ENCODE measurements at places on chromosomes 11 and 22.

- DNase-seq, result no peak
These were observed 199.3 kb downstream of the PGR start for GRCh38 chr11:100930185-100930778.

DNA sequence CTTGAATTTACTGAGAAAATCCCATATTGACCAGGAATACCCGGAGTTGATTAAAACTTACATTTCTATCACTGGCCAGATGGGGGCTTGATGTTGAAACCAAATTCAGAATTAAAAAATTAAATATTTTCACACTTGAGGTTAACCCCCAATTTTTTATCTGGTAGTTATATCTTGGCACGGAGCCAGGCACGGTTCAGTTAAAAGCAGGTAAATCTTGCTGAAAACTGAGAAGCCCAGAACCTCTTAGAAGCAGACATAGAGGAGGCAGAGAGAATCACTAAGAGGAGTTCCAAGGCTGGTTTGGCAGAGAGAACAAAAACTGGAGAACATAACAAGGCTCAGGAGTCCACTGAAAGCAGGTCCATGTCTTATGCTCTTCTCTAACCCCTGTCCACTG, 77.7 kb downstream of the USP35 start:
- no peak for DNase-seq

GRCh38 chr22:23034621-23035556, 35.4 kb upstream of the GNAZ start:
- DNase-seq, result no peak

GRCh38 chr22:41471568-41471967, 2.7 kb downstream of the ACO2 start:
- DNase-seq, result no peak

GRCh38 chr11:60344146-60344545, 17.1 kb downstream of the MS4A6E start:
- DNase-seq, result no peak

GRCh38 chr22:44271732-44272400, 40.9 kb downstream of the SHISAL1 start:
- no peak for DNase-seq

DNA sequence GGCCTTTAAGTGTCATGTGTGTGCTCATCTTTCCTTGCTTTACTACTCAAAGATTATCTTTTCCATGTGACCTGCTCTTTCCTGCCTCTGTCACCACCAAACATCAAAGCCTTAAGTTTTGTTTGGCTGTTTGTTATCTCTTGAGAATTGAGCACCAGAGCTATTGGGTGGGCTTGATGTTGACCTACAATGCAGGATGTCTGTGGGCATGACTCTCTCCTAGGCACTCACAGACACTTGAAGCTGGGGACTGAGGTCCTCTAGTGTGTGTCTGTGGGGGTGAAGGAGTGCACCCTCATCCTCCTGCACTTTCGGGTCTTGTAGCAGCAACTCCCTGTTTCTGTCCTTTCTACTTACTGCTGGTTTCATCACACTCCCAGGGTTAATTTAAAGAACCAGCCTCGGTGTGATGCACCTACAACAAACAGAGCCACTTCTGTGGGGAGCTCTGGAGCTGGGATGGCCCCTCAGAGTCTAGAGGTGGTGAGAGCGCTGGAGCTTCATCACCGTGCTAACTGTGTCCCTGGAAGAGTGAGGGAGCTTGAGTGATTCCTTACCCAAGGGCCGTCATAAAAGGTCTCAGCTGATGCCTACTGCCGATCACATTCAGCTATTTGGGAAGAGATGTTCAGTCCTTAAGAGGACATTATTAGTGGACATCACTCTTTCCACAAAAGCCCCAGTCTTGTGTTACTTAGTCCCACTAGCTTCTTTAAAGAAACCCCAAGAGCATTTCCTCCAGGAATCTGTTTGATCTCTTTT, 56.3 kb downstream of the LRRC74B start:
- no peak for DNase-seq

DNA sequence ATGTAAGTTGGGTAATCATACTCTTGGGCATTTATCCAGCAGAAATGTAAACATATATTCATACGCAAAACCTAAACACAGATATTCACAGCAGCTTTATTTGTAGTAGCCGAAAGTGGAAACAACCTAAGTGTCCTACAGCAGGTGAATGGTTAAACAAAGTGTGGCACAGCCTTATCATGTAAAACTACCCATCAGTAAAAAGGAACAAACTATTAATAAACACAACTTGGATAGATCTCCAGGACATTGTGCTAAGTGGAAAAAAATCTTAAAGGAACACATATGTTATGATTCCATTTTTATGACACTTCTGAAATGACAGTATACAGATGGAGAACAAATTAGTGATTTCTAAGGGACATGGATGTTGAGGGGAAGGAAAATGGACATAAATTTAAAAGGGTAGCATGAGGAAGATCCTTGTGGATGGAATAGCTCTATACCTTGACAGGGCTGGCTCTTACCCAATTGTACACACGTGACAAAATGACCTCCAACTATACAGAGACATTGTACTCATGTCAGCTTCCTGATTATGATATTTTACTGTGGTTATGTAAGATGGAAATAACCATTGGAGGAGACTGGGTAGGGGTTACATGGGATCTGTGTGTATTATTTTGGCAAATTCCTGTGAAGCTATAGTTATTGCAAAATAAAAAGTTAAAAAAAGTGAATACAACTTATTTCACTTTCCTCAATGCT, 15.4 kb downstream of the ANO5 start:
- no peak for DNase-seq

- no peak for DNase-seq
These were observed 1.6 kb downstream of the APLP2 start for GRCh38 chr11:130071211-130071712.

- DNase-seq, result no peak
These were observed 20.4 kb upstream of the LRRC55 start for GRCh38 chr11:57161351-57161750.

- DNase-seq, result peak; percentile 86
These were observed 3.9 kb downstream of the SH3BP1 start for GRCh38 chr22:37643225-37643847.

DNA sequence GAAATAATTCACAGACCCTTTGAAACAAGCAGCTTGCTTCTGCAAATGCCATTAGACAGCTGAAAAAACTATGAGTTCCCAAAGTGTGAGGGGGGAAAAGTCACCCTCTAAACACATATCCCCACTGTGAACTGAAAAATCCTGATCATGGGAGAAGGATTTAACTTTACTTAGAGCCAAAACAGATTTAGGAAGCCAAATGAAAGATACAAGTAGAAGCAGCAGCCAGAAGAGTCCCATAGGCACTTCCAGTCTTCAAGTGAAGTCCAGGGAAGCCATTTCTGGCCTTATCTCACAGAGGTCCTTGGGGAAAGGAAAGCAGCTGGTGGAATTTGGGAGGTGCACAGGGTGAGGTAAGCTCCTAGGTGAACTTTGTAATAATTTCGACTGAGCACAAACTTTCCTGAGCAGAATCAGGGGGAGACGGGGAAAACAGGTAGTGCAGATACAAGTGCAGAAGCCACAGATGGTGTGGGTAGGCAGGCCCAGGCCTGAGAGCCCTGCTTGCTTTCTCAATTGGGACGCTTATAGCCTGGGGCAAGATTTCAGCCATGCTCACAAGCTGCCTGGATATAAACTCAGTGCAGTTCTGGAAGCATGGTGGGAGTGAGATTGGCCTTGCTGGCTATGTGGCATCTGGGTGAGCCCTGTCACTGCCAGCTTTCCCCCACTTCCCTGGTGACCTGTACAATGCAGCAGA, 44.8 kb downstream of the GAS2 start:
- DNase-seq, result no peak

- peak; percentile 71 for DNase-seq
These were observed 6.7 kb upstream of the GDPD5 start for GRCh38 chr11:75532200-75533048.

- no peak for DNase-seq
These were observed 70.9 kb downstream of the CCDC34 start for GRCh38 chr11:27291954-27292636.

GRCh38 chr11:109914809-109915653, 178.2 kb upstream of the ZC3H12C start:
- DNase-seq, result no peak

GRCh38 chr11:75344761-75345454, 6.6 kb downstream of the ARRB1 start:
- DNase-seq, result no peak

GRCh38 chr11:99020352-99021225, at the start of gene CNTN5:
TSS of gene CNTN5 (plus strand) at chr11:99020949.
- peak; percentile 19 for DNase-seq

- no peak for DNase-seq
These were observed 1.8 kb upstream of the ANKK1 start for GRCh38 chr11:113385749-113386148.

DNA sequence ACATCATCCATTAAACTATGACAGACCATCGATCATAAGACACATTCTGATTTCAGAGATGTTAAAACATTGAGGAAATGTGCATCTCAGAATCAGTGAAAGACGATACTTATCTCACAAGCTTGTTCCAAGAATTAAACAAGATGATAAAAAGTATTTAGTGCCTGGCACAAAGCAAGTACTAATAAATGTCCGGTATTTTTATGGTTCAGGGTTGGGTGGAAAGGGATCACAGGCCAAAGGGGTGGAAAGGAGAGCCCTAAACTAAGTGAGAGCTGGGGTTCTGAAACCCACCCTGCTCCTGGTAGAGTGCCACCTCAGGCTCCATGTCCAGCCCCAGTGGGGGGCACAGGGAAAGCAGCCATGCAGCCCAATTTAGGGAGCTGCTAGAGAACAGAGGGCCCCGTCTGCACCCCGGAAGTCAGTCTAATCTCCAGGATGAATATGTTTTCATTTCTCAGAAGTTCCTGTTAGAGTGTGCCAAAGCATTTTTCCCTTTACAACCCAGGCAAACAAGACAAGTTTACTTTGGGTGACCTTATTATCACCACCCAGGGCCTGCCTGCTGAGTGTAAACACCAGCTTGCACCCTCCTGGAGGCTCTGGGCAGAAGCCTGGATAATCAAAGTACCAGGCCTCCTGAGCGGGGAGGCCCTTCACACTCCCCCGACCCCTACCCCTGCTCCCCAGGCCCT, 3.8 kb upstream of the CREB3L1 start:
- DNase-seq, result no peak

GRCh38 chr22:43183496-43184277, 3.2 kb downstream of the TTLL12 start:
- DNase-seq, result no peak

DNA sequence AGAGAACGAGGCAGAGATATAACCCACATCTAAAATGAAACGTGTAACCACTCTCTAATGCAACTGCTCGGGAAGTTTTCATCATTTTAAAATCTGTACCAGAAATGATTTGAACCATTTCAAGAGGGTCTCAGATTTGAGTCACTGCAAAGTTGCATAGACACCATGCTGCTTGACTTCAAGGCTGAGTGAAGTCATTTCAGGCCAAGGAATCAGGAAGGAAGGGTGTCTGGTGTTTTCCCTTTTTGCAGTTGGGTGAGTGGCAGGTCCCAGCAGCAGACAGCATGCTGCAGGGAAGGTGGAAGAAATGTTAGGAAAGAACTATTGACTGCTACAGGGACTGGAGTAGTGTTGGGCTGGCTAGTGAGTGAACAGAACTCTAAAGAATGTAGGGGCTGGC, 16.5 kb downstream of the TANGO2 start:
- no peak for DNase-seq

- DNase-seq, result no peak
These were observed 24.2 kb upstream of the TMEM123 start for GRCh38 chr11:102476812-102477211.

DNA sequence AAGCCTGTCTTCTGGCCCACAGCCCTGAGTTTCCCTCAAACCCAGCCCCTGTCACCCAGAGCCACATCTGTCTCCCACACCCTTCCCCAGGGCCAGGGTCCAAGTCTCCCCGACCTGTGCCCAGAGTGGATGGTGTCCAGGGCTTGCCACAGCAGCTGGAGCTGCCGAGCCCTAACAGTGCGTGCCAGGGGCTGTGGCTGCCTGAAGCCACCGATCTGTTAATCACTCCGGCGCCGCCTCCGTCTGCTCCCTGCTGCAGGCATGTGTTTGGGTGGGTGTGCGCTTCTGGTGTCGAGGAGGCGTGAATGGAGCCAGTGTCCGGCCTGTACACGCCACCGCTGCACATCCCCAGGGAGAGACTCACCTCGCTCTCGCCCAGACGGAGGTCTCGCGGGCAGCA, 26.1 kb downstream of the SHISAL1 start:
- no peak for DNase-seq

- no peak for DNase-seq
These were observed 8.4 kb downstream of the LRRC10B start for GRCh38 chr11:61516675-61517572.

- DNase-seq, result no peak
These were observed 28.3 kb downstream of the GRIK4 start for GRCh38 chr11:120539667-120540369.

DNA sequence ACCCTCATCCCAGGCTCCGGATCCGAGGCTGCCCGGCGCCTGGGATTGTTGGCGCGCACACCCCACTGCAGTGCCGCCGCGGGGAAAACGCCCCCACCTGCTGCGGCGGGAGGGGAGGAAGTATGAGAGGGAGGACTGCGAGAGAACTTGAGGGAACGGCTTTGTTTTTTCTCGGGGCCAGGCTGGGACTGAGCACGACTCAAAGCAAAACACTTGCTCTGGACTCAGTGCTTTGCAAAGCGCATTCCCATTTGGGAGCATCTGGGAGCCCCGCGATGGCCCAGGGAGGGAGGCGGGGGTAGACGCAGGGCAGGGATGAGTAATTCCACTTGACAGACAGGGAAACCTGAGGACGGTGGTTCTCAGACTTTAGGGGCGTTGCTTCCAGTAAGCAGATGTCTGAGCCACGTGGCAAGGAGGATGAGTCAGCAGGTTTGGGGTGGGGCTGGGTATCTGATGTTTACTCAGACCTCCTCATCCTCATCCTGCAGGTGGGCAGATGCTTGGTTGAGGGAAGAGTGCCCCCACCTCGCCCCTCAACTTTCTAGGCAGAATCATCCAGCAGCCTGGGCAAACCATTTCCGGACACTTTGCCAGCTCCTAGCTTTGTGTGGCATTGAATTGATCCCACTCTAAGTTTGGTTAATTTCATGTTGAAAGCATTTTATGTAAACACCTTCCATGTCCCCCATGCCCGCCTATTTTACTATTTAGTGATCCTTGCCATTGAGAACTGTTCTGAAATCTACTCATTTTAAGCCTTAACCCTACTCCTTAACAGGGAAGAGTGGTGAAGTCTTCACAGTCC, 1.5 kb downstream of the MIAT start:
- DNase-seq, result peak; percentile 51

GRCh38 chr11:62451241-62451621, 32.4 kb downstream of the SCGB1A1 start:
- no peak for DNase-seq

GRCh38 chr11:108639146-108639545, 25.7 kb upstream of the DDX10 start:
- no peak for DNase-seq

- no peak for DNase-seq
These were observed 6.6 kb upstream of the TSG101 start for GRCh38 chr11:18533365-18533764.

All from uterus (tissue), 4 donors.